Right lobe of liver (tissue), 6 donors: ENCODE measurements at places on chromosomes 4 and X. TPM values are rescaled to one million over a fixed set of nuclear protein-coding genes. Genes with fewer than 3 reads are reported as not detected.
A peak's percentile ranks its signal among the peaks of the same experiment; 100 is the strongest.

GRCh38 chr4:158778156-158778711 is 9.4 kb downstream of the FNIP2 start:
- no peaks in the 10 kb centered on the region for H3K4me1 ChIP-seq
- H3K27ac ChIP-seq, result no peak overlapping the region
- H3K27me3 ChIP-seq, result no peaks in the 10 kb centered on the region
- H3K36me3 ChIP-seq, result no peaks in the 10 kb centered on the region
- no peak for DNase-seq
- no peak overlapping the region for H3K4me3 ChIP-seq

- no peak for DNase-seq
- H3K36me3 ChIP-seq, result no peaks in the 10 kb centered on the region
- H3K27ac ChIP-seq, result no peak overlapping the region
- H3K4me3 ChIP-seq, result no peak overlapping the region
- H3K27me3 ChIP-seq, result no peaks in the 10 kb centered on the region
Measured at GRCh38 chr4:182111586-182111985, 131.6 kb upstream of the TENM3 start.

GRCh38 chrX:34629572-34629971 is 27.5 kb downstream of the TMEM47 start:
- no peak overlapping the region for H3K4me3 ChIP-seq
- DNase-seq, result no peak
- no peaks in the 10 kb centered on the region for H3K27me3 ChIP-seq
- no peaks in the 10 kb centered on the region for H3K36me3 ChIP-seq

The F9 gene
- total RNA-seq, result 271 TPM

- peaks cover 2% of the 10 kb centered on the region for H3K36me3 ChIP-seq
- peak within 1 kb of the TSS; percentile 85 for H3K27ac ChIP-seq
- no peaks in the 10 kb centered on the region for H3K27me3 ChIP-seq
- peak; percentile 94 for DNase-seq
- peaks cover 19% of the 10 kb centered on the region for H3K4me1 ChIP-seq
- H3K4me3 ChIP-seq, result peak within 1 kb of the TSS; percentile 72
Measured at GRCh38 chr4:2792711-2793585, at the start of gene SH3BP2. Gene SH3BP2 (plus strand): TSS chr4:2793085. CDS start chr4:2820618, 27,533 bp downstream.

GRCh38 chr4:150219841-150220240 is 141.6 kb downstream of the DCLK2 start:
- H3K4me3 ChIP-seq, result no peak overlapping the region
- DNase-seq, result no peak
- no peaks in the 10 kb centered on the region for H3K36me3 ChIP-seq

DNA sequence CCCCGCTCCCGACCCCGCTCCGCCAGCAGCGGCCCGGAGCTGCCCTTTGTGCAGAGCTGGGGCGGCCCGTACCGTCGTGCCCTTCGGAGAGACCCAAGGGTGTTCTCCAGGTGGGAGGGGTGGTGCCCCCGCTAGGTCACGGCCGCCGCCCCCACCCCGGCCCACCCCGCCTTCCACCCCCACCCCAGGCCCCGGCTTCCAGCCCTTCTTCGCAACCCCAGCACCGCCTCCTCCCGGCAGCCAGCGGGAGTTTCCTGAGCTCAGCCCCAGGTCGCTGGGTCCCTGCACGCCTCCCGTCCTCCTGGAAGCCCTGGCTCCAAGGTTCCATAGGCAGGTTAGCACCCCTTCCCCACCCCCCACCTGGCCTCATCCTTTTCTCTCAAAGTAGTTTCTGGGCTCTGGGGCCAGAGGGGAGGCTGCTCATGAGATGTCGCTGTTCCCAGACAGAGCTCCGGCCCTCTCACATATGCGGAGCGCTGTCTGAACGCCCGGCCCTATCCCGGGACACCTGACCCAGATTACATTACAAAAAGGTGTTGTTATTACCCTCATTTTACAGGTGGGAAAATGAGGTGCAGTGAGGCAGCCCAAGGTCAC is 25.2 kb upstream of the FGFR3 start:
- H3K4me3 ChIP-seq, result peak overlapping the region; percentile 18
- H3K27me3 ChIP-seq, result no peaks in the 10 kb centered on the region
- H3K4me1 ChIP-seq, result peaks cover 8% of the 10 kb centered on the region

- H3K27me3 ChIP-seq, result no peaks in the 10 kb centered on the region
- no peak overlapping the region for H3K27ac ChIP-seq
- no peak overlapping the region for H3K4me3 ChIP-seq
- no peak for DNase-seq
- H3K36me3 ChIP-seq, result no peaks in the 10 kb centered on the region
- no peaks in the 10 kb centered on the region for H3K4me1 ChIP-seq
Measured at GRCh38 chr4:124144238-124144654, 568.3 kb downstream of the ANKRD50 start.

DNA sequence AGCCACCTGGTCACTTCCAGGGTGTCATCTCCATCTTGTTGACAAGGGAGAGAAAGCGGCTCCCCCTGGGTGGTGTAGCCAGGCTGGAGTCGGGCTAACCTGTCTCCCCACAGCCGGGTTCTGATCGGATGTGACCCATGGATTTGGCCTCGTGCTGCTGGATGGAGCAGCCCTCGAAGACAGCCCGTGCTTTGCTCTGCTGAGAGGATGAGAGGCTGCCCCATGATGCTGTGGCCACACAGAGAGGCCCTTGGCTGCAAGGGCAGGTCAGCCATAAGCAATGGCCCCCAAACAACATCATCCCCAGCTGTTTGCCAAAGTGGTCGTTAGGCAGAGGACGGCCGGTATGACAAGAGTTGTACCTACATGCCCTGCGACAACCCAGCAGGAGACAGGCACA is 106.6 kb downstream of the HMX1 start:
- no peaks in the 10 kb centered on the region for H3K36me3 ChIP-seq
- H3K27ac ChIP-seq, result no peak overlapping the region
- H3K27me3 ChIP-seq, result no peaks in the 10 kb centered on the region
- H3K4me3 ChIP-seq, result no peak overlapping the region
- no peaks in the 10 kb centered on the region for H3K4me1 ChIP-seq
- DNase-seq, result peak; percentile 7

DNA sequence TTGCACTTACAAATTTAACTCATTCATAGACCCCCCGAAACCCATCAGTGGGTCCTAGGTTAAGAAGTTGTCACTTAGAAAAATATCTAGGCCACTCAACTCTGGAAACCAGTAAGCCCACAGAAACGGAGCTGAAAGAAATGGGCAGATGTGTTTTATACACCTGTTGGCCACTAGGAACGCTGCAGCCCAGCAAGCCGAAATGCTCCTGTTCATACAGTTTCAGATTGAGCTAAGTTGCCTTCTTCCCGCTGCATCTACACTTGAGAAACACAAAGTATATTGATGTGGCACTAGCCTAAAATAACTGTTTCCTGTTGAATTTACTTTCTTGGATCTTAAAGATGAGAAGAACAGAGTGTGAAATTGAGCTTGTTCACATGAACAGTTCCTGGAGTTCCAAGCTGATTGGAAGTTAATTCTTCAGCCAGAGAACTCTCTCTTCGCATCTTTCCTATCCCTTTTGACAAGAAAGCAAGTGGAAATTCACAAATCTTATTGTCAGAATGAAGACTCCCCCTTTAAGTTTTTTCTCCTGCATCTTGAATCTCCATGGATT is 174.1 kb downstream of the RBMX2 start:
- no peaks in the 10 kb centered on the region for H3K36me3 ChIP-seq
- H3K27ac ChIP-seq, result no peak overlapping the region
- H3K4me1 ChIP-seq, result no peaks in the 10 kb centered on the region

The SERTM2 gene
- total RNA-seq, result 0.09 TPM

GRCh38 chrX:9704876-9705465 is 60.7 kb downstream of the GPR143 start:
- DNase-seq, result no peak
- no peaks in the 10 kb centered on the region for H3K27me3 ChIP-seq
- no peak overlapping the region for H3K4me3 ChIP-seq
- no peaks in the 10 kb centered on the region for H3K4me1 ChIP-seq

DNA sequence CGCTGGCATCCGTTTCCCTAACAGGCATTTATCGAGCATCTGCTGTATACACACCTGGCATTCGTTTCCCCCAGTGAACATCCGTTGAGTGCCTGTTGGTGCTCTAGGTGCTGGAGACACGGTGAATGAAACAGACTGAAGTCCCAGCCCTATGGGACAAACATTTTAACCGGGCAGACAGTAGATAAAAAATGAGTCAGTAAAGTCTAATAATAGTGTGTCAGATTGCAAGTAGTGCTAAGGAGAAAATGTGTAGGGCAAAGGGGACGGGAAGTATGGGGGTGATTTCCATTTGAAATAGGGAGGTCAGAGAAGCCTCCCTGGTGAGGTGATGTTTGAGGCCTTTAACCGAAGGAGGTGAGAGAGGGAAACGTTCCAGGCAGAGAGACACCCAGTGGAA is 5.3 kb upstream of the EBP start:
- no peaks in the 10 kb centered on the region for H3K36me3 ChIP-seq
- no peak overlapping the region for H3K4me3 ChIP-seq
- H3K27ac ChIP-seq, result no peak overlapping the region
- no peaks in the 10 kb centered on the region for H3K27me3 ChIP-seq

- no peak overlapping the region for H3K27ac ChIP-seq
- H3K36me3 ChIP-seq, result no peaks in the 10 kb centered on the region
- peaks cover 6% of the 10 kb centered on the region for H3K4me1 ChIP-seq
- no peak overlapping the region for H3K4me3 ChIP-seq
- DNase-seq, result no peak
- no peaks in the 10 kb centered on the region for H3K27me3 ChIP-seq
Measured at GRCh38 chr4:7366954-7367353, 67.8 kb downstream of the PSAPL1 start.

DNA sequence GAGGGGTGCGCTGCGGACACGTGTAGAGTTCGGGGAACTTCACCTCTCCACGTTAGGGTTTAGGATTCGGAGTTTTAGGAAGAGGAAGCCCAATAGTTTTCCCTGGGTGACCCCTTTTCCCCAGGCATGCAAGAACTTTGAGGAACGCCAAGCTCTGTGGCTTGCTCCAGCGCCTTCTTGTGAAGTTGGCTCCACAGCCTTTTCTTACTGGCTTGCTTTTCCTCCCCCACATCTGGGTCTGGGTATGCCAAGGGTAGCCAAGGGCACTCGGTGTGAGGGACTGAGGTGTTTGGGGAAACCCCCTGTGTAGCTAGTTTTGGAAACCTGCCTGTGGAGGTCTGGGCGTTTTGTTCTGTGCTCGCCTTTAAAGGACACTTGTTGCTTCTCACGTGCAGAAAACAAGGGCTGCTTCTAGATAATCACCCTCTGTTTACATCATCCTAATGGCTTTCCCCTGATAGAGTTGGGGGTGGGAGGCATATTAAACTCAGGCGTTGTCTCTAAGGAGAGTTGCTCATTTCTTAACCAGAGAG is 746 bp downstream of the EDNRA start:
- H3K27me3 ChIP-seq, result no peaks in the 10 kb centered on the region
- H3K27ac ChIP-seq, result peak overlapping the region; percentile 26
- H3K4me3 ChIP-seq, result peak overlapping the region; percentile 21
- H3K4me1 ChIP-seq, result no peaks in the 10 kb centered on the region
- no peaks in the 10 kb centered on the region for H3K36me3 ChIP-seq
- DNase-seq, result no peak

The FGA gene
- total RNA-seq, result 19,455 TPM

DNA sequence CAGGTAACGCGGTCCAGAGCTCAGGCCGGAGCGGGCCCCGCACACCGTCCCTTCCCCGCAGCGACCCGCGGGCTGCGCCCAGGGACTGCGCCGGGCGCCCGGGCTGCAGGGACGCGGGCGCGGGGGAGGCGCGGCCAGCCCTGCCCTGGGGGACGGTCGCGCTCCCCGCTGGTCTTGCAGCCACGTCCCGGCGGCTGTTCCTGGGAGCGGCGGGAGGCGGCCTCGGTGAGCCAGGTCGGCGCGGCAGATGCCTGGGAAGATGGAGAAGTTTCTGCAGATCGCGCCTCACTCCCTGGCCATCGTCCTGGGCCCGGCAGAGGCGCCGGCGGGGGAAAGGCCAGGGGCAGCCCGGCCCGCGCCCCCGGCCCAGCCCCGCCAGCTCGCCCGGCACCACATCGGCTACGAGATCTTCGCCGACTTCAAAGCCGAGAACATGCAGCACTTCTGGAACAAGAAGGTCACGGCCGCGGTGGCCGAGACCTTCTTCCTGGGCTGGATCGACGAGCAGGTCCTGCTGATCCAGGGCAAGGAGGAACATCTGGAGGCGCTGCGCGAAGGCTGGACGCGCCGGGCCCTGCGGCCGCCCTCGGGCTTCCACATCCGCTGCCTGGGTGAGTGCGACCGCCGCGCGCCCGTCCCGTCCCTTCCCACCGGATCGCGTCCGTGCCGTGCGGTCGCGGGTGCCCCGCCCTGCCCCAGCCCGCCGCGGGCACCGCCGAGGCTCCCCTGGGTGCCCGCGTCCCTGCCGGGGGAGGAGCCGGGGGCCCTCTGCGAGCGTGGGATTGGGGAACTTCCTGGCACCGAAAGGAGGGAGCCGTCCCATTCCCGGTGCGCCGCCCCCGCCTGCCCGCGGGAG is 107.4 kb upstream of the STOX2 start:
- peaks cover 10% of the 10 kb centered on the region for H3K27me3 ChIP-seq
- H3K4me3 ChIP-seq, result peak overlapping the region; percentile 42
- H3K27ac ChIP-seq, result peak overlapping the region; percentile 10
- no peaks in the 10 kb centered on the region for H3K4me1 ChIP-seq
- no peaks in the 10 kb centered on the region for H3K36me3 ChIP-seq

DNA sequence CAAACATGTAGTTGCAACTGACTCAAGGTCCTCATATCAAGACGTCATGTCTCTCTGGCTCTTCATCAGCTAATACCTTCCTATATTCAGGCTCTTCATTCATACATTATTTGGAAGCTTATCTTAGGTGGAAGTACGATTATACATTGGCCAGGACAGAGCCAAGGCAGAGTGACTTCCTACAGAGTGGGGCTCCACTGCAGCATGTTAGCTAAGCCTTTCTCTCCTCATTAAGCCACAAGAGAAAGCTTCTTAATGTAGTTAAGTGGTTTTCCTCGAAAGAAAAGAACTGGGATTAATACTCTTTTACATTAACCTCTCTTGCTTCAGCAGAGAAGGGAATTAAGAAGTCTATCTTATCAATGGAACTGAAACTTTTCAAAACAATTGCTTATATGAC is 15.0 kb downstream of the C4orf33 start:
- H3K27ac ChIP-seq, result no peak overlapping the region
- no peaks in the 10 kb centered on the region for H3K4me1 ChIP-seq
- no peak overlapping the region for H3K4me3 ChIP-seq
- H3K27me3 ChIP-seq, result no peaks in the 10 kb centered on the region

The NFXL1 gene
- total RNA-seq, result 8.2 TPM

- no peaks in the 10 kb centered on the region for H3K27me3 ChIP-seq
- H3K36me3 ChIP-seq, result no peaks in the 10 kb centered on the region
- DNase-seq, result peak; percentile 19
- no peaks in the 10 kb centered on the region for H3K4me1 ChIP-seq
- H3K4me3 ChIP-seq, result no peak overlapping the region
Measured at GRCh38 chr4:8730159-8730558, 137.6 kb downstream of the CPZ start.

The MAOB gene
- 70.0 TPM for total RNA-seq

DNA sequence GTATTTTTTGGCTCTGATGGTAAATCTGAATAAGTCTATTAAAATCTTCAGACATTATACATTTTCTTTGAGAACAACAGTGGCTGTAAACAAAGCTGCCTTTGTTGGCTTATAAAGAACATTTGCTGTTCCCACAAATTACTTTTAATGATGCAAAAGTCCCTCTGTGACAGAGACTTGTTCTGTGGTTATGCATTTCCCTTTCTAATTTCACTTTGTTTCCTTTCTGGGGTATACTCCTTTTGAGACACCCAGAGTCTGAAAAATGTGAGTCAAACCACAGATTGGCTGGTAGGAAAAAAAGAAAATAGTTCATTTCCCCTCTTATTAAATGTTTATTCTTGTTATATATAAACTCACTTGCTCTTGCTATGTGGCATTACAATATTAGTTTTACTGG is 402.4 kb downstream of the PACRGL start:
- H3K4me1 ChIP-seq, result no peaks in the 10 kb centered on the region
- H3K27me3 ChIP-seq, result no peaks in the 10 kb centered on the region
- no peak overlapping the region for H3K27ac ChIP-seq
- H3K4me3 ChIP-seq, result no peak overlapping the region
- H3K36me3 ChIP-seq, result no peaks in the 10 kb centered on the region
- DNase-seq, result no peak
